ENCODE measurements at places on chromosomes 4 and X.

- DNase-seq, result no peak
Measured at GRCh38 chrX:50198348-50198747, 2.5 kb downstream of the AKAP4 start.

DNA sequence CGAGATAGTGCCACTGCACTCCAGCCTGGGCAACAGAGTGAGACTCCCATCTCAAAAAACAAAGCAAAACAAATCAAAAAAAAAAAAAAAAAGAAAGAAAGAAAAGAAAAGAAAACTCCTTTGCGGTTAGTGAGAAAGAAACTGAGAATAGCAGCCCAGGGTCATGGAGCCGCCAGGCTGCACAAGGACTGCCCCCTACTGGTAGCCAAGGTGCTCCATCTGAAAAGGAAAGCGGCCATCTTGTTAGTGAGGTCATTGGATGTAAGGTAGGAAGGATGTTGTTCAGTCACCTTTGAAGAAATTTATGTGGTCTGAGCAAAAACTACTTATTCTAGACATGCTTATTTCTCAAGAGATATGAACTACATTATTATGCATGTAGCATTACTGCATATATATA is 660.6 kb upstream of the TENM3 start:
- peak; percentile 17 for DNase-seq

DNA sequence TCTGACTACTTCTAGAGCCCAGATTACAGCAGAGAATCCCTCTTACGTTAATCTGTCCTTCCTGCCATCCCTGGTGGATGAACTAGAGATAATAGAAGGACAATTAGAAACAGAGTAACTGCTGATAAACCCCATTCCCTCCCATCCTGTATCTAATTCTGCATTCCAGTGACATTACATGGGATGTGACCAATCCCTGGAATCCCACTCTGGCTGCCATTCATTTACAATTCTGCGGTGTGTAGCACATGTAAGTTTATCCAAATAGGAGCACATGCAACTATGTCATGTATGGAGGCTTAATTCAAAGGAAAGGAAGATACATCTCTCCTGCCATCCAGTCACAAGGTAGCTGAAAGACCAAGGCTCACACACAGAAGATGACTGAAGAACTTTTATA is 339.5 kb downstream of the GPAT3 start:
- no peak for DNase-seq

DNA sequence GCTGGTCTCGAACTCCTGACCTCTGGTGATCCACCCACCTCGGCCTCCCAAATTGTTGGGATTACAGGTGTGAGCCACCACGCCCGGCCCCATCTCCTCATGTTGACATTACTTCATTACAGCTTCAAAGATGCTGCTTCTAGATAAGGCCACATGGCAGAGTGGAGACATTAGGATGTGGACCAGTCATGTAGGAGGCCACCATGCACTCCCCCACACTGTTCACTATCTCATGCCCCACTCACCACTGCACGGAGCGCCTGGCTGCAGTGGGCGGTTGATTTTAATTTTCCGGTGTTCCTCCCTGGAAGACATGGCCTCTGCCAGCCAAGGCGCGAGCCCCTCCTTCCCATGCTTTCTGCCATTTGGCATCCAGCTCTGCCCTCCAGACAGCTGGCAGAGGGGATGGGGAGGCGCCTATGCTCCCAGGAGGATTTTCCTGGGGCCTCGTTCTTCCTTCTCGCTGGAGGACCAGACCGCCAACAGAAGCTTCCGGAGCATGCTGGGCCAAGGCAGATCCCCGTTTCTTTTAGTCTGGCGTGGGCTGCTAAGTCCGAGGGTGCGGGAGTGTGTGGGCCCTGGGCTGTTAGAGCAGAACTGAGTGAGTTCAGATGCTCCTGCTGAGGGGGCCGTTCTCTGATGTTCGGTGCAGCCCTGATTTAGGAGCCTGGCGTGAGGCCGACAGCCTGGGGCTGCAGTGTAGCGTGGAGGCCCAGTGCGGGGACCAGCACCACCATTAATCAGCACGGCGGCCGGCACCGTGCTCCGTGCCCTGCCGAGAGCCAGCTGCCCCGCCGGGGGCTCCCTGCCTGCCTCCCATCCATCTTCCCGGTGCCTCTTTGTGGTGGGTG is 93.1 kb downstream of the SORCS2 start:
- DNase-seq, result no peak

All from activated CD4-positive, alpha-beta T cell treated with anti-CD3 and anti-CD28 coated beads for 36 hours (primary cell).